ENCODE measurements at places on chromosomes 11 and 22.

DNA sequence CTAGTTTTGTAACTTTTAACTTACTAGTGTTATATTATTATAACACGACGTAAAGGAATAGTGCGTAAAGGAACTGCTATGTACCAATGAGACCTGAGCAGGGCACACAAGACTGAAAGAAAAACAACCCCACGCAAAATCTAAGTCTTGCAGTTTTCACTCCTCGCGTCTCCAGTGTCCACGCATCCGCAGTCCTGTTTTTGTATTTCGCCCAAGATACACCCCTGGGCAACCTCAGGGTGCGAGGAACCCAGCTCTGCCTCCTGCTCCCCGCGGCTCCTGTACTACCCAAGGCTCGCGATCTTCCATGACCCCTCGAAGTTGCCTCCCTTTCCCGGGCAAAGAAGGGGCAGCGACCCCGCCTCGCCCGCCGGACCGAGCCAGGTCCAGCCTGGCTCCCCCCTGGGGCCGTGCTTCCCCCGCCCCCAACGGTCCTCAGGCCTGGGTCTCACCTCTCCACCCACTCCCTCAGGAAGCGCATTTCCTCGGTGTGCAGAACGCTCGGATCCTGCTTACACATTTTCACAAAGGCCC lies 393 bp downstream of the ST13 start:
- peaks cover 40% of the 10 kb centered on the region for H3K36me3 ChIP-seq
- peak overlapping the region; percentile 66 for H3K4me3 ChIP-seq
- H3K27ac ChIP-seq, result peak overlapping the region; percentile 98
- no peaks in the 10 kb centered on the region for H3K27me3 ChIP-seq

DNA sequence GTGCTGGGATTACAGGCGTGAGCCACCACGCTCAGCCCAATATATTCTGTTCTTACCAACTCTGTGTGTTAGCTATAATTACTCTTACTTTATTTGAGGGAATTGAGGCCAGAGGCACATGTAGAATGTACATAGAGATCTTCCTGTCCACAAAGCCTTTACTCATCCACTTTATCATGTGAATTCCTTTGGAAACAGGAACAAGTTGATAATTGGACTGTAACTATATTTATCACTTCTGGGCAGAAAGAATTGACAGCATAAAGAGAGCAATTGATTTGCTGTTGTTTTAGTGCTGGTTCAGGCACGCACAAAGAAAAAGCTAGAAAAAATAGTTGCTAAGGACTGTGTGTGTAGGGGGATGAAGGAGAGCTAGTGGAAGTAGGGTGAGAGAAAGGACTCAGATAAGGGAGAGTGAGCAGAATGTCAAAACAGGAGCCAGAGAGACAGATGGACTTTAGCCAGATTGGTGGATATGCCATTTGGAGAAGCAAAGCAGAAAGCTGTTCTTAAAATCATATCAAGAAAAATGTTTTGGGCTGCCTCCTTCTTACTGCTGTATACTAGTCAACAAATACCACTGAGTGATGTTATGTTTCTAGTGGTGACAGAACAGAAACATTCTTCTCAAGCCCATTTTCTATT lies 929.8 kb upstream of the CNTN5 start:
- no peaks in the 10 kb centered on the region for H3K36me3 ChIP-seq
- H3K4me1 ChIP-seq, result no peaks in the 10 kb centered on the region
- no peaks in the 10 kb centered on the region for H3K27me3 ChIP-seq
- DNase-seq, result no peak
- H3K4me3 ChIP-seq, result no peak overlapping the region
- no peak overlapping the region for H3K27ac ChIP-seq

DNA sequence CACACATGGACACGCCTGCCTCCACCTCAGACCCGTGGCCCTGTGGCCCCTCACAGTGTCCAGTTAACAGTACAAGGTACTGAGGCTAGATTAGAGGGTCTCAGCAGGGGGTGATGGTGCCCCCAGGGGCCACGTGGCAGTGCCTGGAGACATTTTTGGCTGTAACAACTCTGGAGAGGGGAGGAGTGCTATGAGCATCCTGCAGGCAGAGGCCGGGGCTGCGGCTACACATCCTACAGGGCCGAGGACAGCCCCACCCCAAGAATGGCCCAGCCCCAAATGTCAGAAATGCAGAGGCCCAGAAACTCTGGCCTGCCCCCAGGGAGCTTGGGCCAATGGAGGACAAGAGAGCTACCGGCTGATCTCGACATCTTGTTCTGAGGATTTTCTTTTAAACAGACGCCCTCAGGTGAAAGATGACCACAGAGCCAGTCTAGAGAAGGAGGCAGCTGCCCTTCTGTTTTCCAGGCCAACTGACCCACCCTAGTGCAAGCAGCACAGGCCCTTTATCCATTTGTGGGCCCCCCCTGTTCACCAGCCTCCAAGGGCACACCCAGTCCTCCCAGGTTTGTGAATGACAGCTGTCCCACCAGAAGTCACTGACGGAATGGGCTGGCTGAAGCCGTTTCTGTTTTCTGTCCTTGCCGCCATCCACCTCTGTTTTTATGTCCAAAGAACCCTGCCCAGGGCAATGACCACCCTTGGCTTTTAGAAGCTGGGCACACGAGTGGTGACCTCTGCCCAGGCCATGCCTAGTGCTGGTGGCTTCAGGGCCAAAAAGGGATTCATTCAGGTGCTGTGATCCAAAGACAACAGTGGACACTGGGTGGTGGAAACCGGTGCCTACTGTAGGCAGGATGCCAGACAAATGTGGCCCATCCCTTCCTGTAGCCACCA lies 85.2 kb upstream of the LINC01488 start:
- H3K27me3 ChIP-seq, result no peaks in the 10 kb centered on the region
- no peaks in the 10 kb centered on the region for H3K36me3 ChIP-seq
- DNase-seq, result no peak
- no peak overlapping the region for H3K4me3 ChIP-seq

DNA sequence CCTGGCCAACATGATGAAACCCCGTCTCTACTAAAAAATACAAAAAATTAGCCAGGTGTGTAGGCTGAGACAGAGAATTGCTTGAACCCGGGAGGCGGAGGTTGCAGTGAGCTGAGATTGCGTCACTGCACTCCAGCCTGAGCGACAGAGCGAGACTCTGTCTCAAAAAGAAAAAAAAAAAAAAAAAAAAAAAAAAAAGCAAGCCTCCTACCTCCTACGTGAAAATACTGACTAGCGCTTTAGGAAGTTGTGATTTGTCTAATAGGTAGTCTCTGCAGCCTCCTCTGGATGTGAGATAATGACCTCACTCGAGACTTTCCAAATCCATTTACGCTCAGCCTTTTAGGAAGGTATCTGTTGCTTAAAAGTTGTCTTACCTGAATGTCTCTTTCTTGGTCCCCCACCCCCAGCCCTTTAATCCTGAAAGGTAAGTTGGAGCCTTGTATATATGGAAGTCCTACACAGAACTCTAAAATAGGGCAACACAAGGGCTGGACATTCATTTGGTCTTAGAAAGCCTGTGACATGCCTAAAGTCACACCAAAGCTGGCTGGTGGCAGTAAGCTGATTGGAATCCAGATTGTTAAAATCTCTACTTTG lies 5.5 kb downstream of the SEPTIN3 start:
- peaks cover 53% of the 10 kb centered on the region for H3K27me3 ChIP-seq
- H3K4me3 ChIP-seq, result no peak overlapping the region
- peaks cover 7% of the 10 kb centered on the region for H3K4me1 ChIP-seq
- H3K27ac ChIP-seq, result no peak overlapping the region
- H3K36me3 ChIP-seq, result no peaks in the 10 kb centered on the region

DNA sequence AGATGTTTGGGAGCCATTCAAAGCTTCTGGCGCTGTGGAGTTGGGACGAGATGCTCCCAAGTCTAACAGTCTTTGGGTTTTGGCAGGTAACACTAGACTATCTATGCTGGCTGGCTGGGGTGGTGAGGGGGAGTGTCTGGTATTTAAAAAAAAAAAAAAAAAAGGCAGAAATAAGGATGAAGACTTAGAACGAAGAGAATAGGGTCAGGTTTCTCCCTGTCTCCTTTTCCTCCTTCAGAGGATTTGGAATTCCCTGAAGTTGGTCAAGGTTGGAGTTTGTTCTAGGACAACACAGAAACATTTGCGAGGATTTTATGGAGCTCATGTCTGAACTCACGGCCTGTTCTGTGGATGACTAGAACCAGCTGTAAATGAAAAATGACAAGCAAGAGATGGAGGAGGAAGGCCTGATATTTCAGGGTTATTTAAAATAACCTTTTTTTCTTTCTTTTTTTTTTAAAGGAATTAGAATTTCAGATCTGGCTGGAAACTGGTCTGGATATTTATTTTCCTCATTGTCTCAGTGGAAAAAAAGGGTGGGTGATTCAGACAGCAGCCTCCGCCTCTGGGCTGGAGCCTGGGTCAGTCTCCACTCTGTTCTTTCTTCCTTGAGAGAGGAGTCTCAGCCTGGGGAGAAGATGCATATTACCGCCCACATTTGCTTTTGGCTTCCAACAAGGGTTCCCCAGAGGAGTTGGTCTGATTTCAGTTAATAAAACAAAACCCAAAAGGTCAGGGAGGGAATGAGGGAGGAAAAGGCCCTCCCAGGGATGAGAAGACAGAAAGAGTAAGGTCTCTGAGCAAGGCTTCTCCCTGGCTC lies 80.1 kb downstream of the USP35 start:
- H3K4me1 ChIP-seq, result no peaks in the 10 kb centered on the region
- no peaks in the 10 kb centered on the region for H3K36me3 ChIP-seq
- H3K27me3 ChIP-seq, result no peaks in the 10 kb centered on the region
- H3K27ac ChIP-seq, result no peak overlapping the region

GRCh38 chr11:79309407-79309806 lies 131.4 kb downstream of the TENM4 start:
- DNase-seq, result no peak
- no peaks in the 10 kb centered on the region for H3K4me1 ChIP-seq
- H3K4me3 ChIP-seq, result no peak overlapping the region

DNA sequence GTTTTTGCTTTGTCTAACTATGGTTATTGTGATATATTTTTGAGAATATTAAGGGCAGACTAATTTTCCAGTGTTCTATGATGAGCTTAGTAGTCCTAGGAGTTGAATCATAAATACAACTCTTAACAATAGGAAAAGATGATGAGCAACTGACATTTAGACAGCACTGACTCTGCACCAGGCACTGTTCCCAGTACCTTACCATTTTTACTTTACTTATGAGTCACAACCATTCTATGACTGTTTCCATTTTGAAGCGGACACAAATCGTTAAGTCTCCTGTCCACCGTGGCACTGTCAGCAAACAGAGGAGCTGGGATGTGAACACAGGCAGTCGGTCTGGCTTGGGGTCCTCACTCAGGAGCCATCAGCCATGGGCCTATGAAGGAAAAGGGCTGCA lies 3.4 kb upstream of the SCGB2A2 start:
- H3K27ac ChIP-seq, result no peak overlapping the region
- DNase-seq, result no peak
- H3K4me1 ChIP-seq, result no peaks in the 10 kb centered on the region
- H3K27me3 ChIP-seq, result peaks cover 3% of the 10 kb centered on the region
- H3K4me3 ChIP-seq, result no peak overlapping the region

DNA sequence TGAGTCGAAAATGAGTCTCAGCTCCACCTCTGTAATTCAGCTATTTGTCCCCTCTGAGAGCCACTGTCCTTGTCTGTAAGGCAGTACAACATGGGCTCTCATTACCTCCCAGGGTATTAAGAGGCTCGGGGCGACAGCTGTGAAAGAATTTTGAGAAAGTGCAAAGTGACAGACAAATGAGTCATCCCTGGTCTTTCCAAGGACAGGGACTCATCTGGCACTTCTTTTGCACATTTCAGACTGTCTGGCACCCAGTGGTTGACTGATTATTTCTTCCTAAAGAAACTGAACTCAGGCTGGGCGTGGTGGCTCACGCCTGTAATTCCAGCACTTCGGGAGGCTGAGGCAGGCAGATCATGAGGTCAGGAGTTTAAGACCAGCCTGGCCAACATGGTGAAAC lies 62.1 kb upstream of the ARFGAP3 start:
- no peaks in the 10 kb centered on the region for H3K36me3 ChIP-seq
- H3K4me3 ChIP-seq, result no peak overlapping the region
- peaks cover 51% of the 10 kb centered on the region for H3K4me1 ChIP-seq
- DNase-seq, result peak; percentile 84
- no peaks in the 10 kb centered on the region for H3K27me3 ChIP-seq
- peak overlapping the region; percentile 76 for H3K27ac ChIP-seq

DNA sequence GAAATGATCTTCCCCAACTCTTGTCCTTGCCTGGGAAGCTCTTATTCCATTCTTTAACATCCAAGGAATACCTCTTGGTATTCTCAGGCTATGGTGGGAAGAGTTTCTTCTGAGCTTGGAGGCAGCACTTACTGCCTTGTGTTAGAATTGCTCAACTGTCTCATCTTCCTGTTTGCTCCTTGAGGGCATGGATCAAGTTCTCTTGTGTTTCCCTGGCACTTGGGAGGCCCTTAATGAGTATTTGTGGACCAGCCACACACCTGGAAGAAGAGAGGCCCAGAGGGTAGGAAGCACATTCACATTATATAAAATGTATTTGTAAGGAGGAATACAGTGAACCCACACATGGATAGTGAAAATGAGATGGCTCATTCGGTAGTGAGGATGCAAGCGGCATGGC lies 3.4 kb upstream of the SORL1-AS1 start:
- peaks cover 13% of the 10 kb centered on the region for H3K27me3 ChIP-seq
- no peak overlapping the region for H3K27ac ChIP-seq
- no peaks in the 10 kb centered on the region for H3K36me3 ChIP-seq
- H3K4me1 ChIP-seq, result 0 out of 2 replicates have a peak, but pooled peaks cover 2% of the 10 kb centered on the region

DNA sequence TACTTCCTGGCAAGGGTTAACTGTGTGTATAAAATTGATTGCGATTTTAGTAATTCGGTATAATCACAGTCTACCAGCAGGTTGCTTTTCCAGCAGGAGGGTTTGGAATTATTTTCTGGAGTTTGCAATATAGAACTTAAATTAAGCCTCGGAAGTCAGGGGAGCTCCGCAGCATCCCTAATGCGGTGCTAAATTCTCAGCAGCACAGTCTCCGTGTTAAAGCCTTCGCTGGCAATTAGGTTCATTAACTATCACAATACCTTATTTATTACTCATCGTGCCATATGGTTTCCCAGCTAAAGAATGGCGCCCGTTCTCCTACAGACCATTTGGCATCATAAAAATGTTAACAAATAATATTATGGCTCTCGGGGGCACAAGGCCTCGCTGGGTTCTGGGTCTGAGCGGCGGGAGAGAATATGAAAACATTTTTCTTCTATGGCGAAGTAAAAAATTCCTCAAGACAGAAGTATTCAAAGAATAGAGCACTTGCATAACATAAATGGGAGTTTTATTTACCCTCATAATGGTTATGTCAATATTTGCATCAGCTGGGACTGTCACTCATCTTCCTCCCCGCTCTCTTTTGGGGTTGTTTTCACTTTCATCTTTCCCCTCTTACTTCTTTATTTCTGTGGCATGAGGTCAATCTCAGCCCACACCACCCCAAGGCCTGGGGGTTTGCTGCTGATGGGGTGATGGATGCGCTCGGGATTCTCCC lies 28.1 kb upstream of the ZBTB16 start:
- H3K4me1 ChIP-seq, result no peaks in the 10 kb centered on the region
- H3K4me3 ChIP-seq, result no peak overlapping the region
- H3K27ac ChIP-seq, result no peak overlapping the region
- 0 out of 2 replicates have a peak, but pooled peaks cover 1% of the 10 kb centered on the region for H3K27me3 ChIP-seq

- H3K4me1 ChIP-seq, result no peaks in the 10 kb centered on the region
These were observed 75.5 kb upstream of the RAB38 start for GRCh38 chr11:88250566-88251242.

GRCh38 chr22:24337894-24338645 lies 67.4 kb downstream of the SPECC1L start:
- H3K4me1 ChIP-seq, result peaks cover 5% of the 10 kb centered on the region
- H3K4me3 ChIP-seq, result no peak overlapping the region
- peaks cover 83% of the 10 kb centered on the region for H3K36me3 ChIP-seq
- H3K27ac ChIP-seq, result no peak overlapping the region
- no peaks in the 10 kb centered on the region for H3K27me3 ChIP-seq
